ENCODE measurements at places on chromosomes 2 and 18. TPM values are rescaled to one million over a fixed set of nuclear protein-coding genes. Genes with fewer than 3 reads are reported as not detected.

The FKBP1B gene
- 3.8 TPM for total RNA-seq

The INPP5D gene
- 466 TPM for total RNA-seq

The SH3BP4 gene
- 1.5 TPM for total RNA-seq

The NCKAP5 gene
- total RNA-seq, result not detected

The KIF5C gene
- total RNA-seq, result 6.1 TPM

DNA sequence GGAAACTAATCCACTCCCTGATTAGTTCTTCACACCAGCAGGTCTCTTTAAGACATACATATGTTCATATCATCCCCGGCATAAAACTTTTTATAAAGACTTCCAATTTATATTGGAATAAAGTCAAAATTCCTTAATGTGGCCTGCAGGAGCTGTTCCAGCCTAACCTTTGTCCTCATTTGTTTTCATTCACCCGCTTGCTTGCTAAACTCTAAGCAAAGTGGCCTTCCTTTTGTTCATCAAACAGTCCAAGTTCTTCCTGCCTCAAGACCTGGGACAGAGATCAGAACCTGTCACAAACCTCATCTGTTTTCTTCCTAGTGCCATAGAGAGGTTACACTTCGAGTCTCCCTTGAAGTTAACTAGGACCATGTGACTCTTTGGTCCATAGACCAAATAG, 339.4 kb upstream of the ID2 start:
- no peak for DNase-seq

- no peak for DNase-seq
Measured at GRCh38 chr2:27798948-27799645, 27.6 kb downstream of the MRPL33 start.

DNA sequence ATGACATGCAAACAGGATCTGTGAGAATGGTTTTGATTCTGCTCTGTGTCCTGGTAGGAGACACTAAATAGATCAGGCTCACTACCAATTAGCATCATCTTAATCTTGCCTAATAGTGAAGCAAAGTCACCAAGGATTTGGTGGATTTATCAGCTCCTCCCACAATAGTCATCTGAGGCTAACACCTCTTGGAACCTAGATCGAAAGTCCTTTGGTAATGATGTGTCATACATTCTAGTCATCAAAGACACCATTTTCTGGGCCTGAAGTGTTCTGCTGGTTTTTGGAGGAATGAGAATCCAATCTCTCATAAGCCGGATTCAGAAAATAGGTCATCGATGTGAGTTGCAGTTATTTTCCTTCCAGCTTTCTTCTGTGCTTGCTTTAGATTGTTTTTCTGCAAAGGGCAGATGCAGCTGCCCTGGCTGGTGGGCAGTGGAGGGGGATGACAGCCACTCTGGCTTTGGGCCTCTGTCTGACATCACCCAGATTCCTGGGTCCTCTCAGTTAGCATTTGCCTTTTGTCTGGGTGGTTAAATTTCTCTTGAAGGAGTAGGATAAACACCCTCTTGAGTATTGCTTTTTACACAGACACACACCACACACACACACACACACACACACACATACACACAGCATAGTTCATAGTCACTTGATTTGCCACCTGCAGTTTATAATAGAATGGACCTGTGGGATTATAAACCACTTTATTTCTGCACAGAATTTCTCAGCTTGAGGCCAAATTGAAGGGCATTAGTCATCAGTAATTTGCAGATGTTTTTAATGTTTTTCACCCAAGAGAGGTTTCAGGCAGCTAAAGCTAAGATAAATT, at the start of gene MYO3B:
Gene MYO3B, plus strand, starts transcription at position 198 of the 832 bp plus-strand sequence. Its CDS starts 141 bp downstream, at position 339.
- DNase-seq, result no peak
